NCI-H1930 (cell line): ENCODE measurements at places on chromosomes 11 and 22.
A peak's percentile ranks its signal among the peaks of the same experiment; 100 is the strongest.

DNA sequence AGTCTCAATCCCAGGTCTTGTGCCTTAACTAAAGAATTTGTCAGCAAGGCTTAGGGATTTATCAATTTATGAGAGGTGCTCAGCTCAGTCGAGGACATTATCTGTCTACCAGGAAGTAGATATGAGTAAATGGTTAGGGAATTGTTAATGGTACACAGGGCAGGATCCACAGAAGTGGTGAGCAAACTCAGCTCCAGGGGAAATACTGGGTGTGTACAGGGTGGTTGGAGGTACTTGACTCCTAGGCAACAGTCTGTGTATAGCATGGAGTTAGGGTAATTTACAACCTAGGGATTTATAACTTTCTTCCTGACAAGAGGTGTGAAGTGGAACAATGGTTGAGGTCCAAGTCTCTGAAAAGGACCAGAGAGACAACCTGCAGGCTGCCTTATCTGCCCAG, 123.4 kb upstream of the OR9Q1 start:
- no peak for DNase-seq

DNA sequence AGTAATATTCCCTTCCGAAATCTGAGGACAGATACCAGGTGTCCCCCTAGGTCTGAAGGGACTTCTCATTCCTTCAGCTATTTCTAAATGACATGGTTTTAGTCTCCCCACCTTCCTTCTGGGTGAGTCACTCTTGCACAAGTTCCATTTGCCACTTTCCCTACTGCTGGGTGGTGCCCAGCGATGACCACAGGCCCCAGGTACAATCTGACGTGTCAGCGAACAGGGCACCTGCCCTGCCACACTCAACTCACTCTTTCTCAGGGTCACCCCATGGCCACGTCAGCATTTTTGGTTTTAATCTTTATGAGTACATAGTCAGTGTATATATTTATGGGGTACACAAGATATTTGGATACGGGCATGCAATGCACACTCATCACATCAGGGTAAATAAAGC, 17.2 kb downstream of the POU2AF1 start:
- no peak for DNase-seq

DNA sequence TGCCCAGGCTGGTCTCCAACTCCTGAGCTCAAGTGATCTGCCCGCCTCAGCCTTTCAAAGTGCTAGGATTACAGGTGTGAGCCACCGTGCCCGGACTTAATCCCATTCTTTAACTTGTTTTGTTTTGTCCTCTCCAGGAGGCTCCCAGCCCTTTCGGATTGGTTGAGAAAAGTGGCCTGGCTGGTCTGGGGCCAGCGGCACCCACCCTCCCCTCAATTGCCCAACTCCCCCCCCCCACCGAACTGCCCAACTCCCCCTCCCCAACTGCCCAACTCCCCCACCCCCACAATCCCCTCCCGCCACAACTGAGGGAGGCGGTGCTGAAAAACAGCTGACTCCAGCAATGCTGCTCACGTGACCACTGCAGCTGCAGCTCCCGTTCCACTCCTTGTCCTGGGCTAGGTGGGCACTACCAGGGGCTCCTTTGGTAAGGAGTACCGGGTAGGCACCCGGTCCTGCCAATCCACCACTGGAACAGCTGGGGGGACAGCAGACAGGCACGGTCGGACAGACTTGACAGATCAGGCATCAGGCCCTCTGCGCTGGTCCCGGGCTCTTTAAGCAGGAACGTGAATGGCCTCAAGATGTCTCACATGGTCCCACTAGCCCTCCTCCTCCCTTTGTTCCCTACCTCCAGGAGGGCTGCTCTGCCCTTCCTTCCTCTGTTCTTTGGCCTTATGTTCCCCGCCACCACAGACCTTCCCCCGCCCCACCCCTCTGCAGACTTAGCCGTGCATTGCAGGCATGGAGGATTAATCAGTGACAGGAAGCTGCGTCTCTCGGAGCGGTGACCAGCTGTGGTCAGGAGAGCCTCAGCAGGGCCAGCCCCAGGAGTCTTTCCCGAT, at the start of gene TCN2:
Gene TCN2 (plus strand): TSS at position 720 of the 845 bp plus-strand sequence. CDS start 158 bp downstream, outside the sequence.
- peak; percentile 24 for DNase-seq

GRCh38 chr11:132126973-132127899, 756.8 kb downstream of the NTM start:
- DNase-seq: no peak

GRCh38 chr11:27116684-27117083, 76.1 kb downstream of the BBOX1 start:
- no peak for DNase-seq

DNA sequence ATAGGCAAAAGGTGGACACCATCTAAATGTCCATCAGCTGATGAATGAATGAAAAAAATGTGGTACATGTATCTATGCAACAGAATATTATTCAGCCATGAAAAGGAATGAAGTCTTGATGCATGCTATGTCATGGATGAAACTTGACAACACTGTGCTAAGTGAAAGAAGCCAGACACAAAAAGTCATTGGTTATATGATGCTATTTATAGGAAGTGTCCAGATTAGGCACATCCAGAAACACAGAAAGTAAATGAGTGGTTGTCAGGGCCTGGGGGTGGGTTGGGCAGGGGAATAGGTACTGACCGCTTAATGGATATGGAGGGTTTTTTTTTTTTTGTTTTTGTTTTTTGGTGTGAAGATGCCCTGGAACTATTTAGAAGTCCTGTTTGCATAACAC, 21.7 kb upstream of the MN1 start:
- DNase-seq: no peak

DNA sequence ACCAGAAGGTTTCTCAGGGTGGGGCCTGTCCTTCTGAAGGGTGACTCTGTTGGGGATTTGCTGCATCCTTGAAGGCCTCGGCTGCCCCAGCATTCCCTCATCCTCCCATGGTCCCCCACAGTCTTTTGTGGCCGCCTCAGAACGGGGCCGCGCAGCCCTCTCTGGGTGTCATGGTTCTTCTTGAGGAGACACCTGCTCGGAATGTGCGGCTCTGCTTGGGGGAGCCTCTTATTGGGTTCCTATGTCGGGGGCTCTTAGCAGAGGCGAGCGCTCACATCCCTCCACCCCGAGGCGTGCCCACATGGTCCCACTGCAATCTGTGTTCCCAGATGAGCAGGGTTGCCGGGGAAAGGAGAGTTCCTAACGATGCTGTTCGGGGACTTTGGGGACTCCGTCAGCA, 1008.4 kb downstream of the BRD1 start:
- no peak for DNase-seq

GRCh38 chr22:42695294-42695693, 25.4 kb downstream of the A4GALT start:
- no peak for DNase-seq

GRCh38 chr11:12889243-12889642, 119.9 kb upstream of the RASSF10 start:
- no peak for DNase-seq

DNA sequence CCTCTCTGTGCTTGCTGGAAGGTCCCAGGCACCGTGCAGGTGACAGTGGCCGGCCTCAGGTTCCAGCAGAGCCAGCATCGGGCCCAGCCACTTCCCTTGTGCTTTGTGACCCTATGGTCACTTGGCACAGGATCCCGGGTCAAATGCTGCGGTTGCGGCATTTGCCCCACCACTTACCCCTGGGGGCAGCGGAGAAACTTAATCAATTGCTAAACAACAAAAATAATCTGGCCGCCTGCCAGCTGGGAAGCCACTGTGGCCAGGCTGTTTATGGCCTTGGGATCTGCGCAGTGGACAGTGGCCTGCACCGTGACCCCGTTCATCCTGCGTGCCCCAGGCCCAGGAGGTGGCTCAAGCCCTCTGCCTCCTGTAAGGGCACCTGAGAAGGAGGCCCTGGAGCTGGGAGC, 65.0 kb downstream of the LRP5 start:
- DNase-seq: no peak

- DNase-seq: no peak
These were observed 165.6 kb downstream of the ETS1 start for GRCh38 chr11:128421577-128422330.

DNA sequence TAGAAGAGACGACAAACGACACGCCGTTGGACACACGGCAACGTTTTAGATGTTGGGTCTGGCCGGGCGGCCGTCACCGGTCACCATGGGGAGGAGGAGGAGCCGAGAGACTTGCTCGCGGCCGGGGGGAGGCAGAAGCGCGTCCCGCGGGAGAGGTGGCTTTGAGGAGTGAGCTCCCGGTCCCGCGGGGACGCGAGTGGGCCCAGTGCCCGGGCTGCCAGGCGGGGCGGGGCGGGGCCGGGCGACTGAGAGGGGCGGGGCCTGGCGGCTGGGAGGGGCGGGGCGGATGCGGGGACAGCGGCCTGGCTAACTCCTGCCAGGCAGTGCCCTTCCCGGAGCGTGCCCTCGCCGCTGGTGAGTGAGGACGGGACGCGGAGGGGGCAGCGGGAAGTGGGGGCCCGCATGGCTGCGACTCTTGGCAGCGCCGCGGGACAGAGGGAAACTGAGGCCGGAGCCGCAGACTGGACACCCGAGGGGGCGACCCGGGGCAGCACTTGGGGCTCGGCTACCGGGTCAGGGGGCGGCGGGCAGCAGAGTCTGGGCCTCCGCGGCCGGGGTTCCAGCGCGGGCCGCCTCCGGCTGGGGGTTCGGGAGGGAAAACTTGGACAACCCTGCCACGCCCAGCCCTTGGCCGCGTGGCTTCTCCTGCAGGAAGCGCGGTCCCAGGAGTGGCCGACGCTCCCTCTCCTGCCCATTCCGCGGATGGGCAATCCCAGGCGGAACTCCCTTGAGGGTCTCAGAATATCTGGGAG, at the start of gene TSPO:
Gene TSPO (plus strand): TSS at position 309 of the 752 bp plus-strand sequence. CDS start 7,680 bp downstream, outside the sequence.
- DNase-seq: no peak

DNA sequence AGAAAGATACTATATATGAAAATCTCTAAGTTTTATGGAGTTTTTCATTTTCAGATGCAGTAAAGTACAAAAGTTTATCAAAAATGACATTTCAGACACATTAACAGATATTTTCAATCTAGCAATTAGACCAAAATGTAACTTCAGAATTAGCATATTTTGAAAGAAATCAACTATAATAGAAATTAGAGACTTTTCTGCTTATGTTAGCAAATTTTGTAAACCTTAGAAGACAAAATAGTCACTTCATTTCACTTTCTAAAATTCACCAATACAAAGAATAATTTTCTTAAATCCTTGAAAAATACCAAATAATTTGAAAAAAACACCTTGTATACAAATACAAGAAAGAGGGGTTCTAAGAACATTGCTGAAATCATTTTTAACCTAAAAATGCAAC, 135.8 kb upstream of the FIBIN start:
- no peak for DNase-seq

DNA sequence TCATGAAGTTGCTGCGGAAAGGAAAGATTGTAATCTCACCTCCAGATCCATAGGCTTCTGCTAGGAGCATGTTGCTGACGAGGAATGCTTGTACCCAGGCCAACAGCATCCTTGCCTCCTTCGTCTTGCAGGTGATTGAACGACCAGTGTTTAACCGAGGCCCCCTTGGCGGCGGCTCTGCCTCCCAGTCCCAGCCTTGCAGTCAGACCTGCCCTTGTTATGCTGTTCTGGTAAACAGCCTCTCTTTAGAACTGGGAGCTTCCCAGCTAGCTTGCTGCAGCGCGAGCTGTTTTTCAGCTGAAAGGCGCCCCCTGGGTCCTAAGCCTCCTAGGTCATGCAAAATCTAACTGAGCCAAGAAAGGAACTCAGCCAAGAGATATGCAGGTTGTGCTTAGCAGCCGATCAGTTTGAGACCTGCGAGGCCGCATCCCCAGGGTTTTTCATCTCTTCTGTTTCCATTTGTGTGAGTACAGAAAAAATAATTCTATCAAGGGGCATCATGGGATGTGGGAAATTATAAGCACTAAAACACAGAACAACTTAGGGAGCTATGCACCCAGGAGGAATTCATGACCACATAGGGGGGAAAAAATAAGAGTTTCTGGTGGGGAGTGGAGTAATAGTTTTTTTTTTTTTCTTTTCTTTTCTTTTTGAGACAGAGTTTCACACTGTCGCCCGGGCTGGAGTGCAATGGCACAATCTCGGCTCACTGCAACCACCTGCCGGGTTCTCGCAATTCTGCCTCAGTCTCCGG, at the start of gene PIK3IP1:
Gene PIK3IP1 (minus strand): TSS at position 253 of the 754 bp plus-strand sequence. CDS start 144 bp downstream, at position 109.
- DNase-seq: peak; percentile 63

GRCh38 chr11:78372114-78372768, 45.4 kb downstream of the GAB2 start:
- no peak for DNase-seq

DNA sequence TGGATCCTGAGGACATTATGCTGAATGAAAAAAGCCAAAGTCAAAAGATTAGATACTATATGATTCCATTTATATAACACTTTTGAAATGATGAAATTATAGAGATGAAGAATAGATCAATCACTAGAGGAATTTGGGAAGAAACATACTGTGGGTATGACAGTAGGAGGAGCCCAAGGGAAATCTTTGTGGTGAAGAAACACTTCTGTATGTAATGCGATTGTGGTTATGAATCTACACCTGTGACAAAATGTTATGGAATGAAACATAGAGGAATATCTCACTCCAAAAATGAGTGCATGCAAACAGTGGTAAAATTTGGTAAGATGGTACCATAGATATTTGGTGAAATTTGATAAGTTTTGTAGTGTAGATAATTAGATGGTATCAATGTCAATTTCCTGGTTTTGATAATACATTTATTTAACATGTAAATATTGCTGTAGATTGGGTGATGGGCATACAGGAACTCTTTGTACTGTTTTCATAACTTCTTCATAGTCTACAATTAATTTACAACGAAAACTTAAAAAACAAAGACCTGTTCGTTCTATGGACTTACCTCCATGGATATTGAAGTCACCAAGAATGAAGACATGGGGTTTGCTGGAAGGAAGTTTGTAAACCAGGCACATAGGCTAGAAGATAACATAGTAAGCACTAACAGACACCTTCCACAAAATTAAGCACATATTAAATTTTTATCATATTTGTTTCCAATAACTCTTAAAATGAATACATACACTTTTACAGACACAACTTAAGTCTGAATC, 11.5 kb downstream of the MRGPRX1 start:
- no peak for DNase-seq

- DNase-seq: no peak
These were observed 36.5 kb downstream of the OR2AG2 start for GRCh38 chr11:6735306-6735705.
